ENCODE measurements at places on chromosomes 1 and 21.

- DNase-seq = no peak
These were observed 16.9 kb downstream of the PFKFB2 start for GRCh38 chr1:207069858-207070506.

DNA sequence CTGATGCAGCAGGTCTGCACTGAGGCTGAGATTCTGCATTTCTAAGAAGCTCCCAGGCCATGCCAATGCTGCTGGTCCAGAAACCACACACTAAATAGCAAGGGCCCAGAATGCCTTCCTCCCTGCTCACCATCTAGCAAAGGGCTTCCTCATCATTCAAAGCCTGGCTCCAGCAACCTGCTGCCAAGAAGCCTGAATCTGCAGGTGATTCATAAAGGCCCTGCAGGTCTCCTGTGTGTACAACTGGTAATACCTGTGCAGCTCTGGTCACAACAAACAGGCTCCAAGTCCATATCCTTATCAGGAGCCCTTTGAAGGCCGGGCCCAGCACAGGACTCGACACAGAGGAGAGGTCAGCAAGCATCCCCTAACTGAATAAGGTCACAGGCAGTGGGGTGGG, 26.7 kb downstream of the GLIS1 start:
- DNase-seq = no peak

DNA sequence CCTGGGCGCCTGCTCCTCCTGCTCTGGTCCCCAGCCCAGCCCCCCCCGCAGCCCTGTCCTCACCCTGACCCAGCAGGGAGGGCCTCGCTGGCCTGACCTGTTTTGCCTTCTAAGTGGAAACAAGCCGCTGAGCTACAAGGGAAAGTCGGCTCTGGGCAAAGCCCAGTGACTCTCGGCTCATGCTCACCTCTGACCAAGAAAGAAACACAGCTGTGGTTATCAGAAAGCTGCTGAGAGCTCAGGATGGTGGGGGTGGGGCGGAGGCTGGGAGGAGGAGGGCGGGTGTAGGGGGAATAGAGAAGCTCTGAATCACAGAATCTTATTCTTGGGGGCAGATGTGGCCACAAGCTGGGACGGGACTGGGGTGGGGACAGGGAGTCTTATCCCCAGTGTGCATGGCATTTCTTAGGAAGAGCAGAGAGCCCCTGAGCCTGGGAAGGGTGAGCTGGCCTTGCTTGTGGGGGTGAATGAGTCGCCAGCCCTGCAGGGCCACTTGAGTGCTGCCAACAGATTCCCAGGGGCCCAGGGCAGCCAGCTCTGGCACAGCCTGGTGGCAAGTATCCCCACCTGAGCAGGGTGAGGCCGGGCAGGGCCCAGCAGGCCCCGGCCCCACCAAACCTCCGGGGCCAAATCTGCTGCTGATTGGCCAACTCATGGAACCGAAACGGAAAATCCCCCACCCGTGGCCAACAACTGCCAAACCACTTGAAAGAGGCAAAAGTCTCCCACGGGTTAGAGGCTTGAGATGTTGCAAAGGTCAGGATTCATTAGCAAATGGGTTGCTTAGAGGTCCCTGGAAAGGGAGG, 120.6 kb downstream of the SPSB1 start:
- DNase-seq = no peak

- DNase-seq = no peak
These were observed 61.3 kb downstream of the MORN1 start for GRCh38 chr1:2330035-2330434.

- DNase-seq = no peak
These were observed 89.8 kb downstream of the ADSS2 start for GRCh38 chr1:244361764-244362473.

GRCh38 chr1:205345761-205346160, 11.0 kb downstream of the KLHDC8A start:
- DNase-seq = no peak

DNA sequence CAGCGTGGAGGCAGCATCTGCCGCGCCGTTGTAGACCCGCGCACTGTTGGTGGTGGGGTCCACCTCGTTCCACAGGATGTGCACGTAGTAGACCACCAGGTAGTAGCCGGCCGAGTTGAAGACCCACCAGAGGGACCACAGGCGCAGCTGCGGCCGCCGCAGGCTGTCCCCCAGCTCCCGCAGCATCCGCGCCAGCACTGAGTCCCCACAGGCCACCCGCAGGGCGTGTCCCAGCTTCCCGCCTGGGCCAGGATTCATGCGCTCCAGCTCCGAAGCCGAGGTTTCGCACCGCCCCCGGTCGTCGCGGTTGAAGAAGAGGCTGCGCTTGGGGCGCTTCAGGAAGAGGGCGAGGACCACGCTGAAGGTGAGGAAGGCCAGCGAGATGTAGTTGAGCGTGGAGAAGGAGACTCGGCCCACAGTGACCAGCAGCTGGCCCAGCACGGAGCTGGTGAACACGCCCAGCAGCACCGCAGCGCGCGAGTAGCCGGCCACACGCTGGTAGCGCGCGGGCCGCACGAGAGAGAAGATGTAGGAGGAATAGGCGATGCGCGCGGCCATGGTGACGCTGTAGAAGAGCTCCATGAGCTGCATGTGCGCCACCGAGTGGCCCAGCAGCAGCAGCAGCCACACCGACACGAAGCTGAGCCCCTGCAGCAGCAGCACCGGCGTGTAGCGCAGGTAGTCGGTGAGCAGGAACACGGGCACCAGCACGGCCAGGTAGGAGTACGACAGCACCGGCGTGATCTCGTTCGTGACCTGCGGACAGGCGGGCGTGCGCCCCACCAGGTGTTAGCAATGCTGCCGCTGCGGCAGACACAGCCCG, 10.6 kb downstream of the SLC19A1 start:
- DNase-seq = no peak

DNA sequence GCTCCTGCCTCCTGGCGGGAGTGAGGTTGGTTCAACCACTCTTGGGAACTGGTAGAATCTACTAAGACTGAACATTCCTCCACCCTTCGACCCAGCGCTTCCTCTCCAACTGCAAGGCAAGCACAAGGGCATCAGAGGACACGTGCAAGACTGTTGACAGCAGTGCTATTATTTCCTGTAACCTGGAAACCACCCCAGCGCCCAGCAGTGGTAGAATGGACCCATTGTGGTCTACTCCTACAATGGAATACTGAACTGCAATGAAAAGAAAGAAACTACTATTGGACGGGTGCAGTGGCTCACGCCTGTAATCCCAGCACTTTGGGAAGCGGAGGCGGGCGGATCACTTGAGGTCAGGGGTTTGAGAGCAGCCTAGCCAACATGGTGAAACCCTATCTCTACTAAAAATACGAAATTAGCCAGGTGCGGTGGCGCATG, 33.0 kb upstream of the TARDBP start:
- no peak for DNase-seq

- DNase-seq = no peak
These were observed 95.3 kb upstream of the TTC34 start for GRCh38 chr1:2896824-2897223.

GRCh38 chr1:110634455-110635311, 28.5 kb upstream of the KCNA2 start:
- DNase-seq = peak; percentile 21

GRCh38 chr1:54275349-54275748, 75.4 kb downstream of the MRPL37 start:
- no peak for DNase-seq

GRCh38 chr1:3097861-3098260, 28.9 kb downstream of the PRDM16 start:
- DNase-seq = no peak

GRCh38 chr1:40830419-40830943, 31.7 kb downstream of the CITED4 start:
- no peak for DNase-seq

DNA sequence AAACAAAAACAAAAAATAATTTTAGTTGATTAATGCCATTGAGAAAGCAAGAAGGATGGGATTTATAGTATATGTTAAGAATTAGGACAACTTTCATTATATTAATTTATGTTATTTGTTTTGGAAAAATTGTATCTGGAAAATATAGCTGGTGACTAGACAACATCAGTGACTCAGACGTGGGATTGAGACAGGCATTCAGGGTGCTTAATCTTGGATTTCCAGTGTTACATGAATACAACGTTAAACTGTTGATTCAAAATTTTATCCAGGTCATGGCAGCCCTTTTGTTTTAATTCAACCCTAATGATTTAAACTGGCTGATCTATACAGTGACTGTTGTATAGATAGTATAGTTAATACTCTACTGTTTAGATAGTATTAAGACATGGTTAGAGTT, 827.1 kb upstream of the B3GALT2 start:
- DNase-seq = no peak

- DNase-seq = no peak
These were observed 122.7 kb downstream of the VAV3 start for GRCh38 chr1:107842241-107842640.

DNA sequence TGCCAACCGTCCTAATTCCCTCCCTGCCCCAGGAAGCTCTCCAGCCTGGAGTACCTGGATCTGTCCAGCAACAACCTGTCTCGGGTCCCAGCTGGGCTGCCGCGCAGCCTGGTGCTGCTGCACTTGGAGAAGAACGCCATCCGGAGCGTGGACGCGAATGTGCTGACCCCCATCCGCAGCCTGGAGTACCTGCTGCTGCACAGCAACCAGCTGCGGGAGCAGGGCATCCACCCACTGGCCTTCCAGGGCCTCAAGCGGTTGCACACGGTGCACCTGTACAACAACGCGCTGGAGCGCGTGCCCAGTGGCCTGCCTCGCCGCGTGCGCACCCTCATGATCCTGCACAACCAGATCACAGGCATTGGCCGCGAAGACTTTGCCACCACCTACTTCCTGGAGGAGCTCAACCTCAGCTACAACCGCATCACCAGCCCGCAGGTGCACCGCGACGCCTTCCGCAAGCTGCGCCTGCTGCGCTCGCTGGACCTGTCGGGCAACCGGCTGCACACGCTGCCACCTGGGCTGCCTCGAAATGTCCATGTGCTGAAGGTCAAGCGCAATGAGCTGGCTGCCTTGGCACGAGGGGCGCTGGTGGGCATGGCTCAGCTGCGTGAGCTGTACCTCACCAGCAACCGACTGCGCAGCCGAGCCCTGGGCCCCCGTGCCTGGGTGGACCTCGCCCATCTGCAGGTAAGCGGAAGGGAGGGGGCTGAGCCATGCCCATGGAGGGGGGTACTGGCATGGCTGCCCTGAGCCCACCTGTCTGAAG, 16.5 kb downstream of the PODN start:
- DNase-seq = no peak

- no peak for DNase-seq
These were observed 9.1 kb upstream of the TMEM61 start for GRCh38 chr1:54971317-54971791.

- no peak for DNase-seq
These were observed 131.3 kb downstream of the CACHD1 start for GRCh38 chr1:64601207-64601606.

Data from stimulated activated CD4-positive, alpha-beta T cell treated with anti-CD3 and anti-CD28 coated beads, Interleukin-1b, Interleukin-23, amount 100 ng/mL, for 1 hour (primary cell).